ENCODE measurements at places on chromosomes 11 and 22.

DNA sequence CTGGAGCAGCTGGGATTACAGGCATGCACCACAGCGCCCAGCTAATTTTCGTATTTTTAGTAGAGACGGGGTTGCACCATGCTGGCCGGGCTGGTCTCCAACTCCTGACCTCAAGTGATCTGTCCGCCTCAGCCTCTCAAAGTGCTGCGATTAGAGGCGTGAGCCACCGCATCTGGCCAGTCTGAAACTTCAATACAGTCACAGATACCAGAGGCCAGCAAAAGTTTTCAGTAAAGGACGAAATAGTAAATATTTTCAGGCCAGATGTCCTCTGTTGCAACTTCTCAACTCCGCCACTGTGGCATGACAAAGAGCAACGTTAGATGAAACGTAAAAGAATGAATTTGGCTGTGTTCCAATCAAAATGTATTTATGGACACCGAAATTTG is 403.6 kb downstream of the MN1 start:
- no peak for DNase-seq

GRCh38 chr11:108847298-108847990 is 182.6 kb downstream of the DDX10 start:
- DNase-seq, result no peak

GRCh38 chr11:129611661-129612446 is 203.8 kb upstream of the TMEM45B start:
- DNase-seq, result no peak

- DNase-seq, result no peak
These were observed 90.0 kb downstream of the BCR start for GRCh38 chr22:23270212-23270733.

- DNase-seq, result no peak
These were observed at the start of gene PTPRCAP for GRCh38 chr11:67437082-67437808. TSS of gene PTPRCAP (minus strand) at chr11:67437682. CDS start at chr11:67437619, 63 bp downstream.

GRCh38 chr22:48575618-48576332 is 1251.9 kb downstream of the BRD1 start:
- DNase-seq, result peak; percentile 54

DNA sequence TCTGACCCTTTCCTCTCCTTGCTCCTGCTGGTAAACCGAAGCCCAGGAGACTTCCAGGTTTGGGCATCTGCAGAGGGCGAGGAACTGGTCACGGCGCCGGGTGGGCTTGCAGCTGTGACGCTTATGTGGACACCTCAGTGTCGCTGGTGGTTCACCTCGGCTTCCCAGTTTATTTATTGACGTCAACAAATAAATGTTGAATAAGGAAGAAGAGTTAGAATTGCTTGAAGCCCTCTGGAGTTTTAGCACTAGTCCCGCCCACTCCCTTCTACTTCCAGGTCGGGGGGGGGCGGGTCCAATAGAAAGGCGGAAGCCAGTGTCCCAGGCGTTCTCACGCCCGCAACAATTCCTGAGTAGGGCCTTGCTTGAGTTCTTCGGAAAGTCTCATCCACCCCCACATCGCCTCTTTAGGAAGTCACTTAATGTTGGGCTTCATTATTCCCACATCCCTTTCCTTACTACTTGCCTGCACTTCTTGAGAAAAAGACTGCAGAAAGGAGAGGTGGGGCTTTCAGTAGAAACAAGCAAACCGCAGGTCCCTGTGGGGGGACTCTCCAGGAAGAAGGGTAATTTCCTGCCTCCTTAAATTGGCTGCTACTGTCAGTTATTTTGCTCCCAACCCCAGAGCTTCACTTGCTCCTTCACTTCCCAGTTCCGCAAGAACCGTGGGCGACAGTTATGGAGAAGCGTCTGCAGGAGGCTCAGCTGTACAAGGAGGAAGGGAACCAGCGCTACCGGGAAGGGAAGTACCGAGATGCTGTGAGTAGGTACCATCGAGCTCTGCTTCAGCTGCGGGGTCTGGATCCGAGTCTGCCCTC is at the start of gene TTC9C:
Gene TTC9C, plus strand, starts transcription at position 316 of the 818 bp plus-strand sequence. Its CDS starts 363 bp downstream, at position 679.
- DNase-seq, result peak; percentile 80

- DNase-seq, result no peak
These were observed 14.1 kb upstream of the ALKBH3 start for GRCh38 chr11:43866520-43866919.

DNA sequence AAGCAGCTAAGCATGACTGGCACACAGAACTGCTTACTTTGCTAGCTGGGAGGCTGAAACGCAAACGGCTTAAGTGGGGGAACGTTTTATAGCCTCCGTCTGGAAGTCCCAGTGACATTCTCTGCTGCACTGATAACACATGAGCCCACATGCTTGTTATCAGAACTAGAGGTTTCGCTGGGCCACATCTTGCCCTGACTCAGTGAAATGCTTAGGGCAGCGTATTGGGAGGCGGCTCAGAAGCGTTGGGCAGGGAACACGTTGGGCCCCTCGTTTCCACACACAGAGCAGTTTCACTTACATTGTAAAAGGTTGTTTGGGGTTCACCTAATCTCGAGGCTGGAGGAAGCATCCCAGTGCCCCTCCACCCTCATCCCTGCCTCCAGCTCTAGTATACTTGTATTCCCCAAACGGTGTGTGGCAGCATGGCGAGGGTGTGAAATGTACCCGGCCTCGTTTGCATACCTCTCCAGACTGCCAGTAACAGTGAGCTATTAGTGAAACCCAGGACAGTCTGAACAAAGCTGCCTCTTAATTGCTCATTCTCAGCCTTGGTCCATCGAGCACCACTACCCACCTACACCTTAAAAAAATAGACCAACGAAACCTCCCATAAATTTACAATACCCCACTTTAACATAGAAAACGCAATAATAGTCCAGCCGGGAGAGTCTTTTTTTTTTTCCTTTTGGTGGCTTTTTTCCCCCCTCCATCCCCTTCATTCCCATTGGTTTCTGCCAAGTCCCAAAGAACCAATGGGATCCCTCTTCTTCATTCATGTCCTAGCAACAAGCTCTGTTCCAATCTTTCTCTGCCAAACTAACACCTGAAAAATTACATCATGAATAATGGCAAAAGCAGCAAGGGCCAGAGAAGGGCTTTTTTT is 218.8 kb upstream of the SORL1-AS1 start:
- DNase-seq, result no peak

DNA sequence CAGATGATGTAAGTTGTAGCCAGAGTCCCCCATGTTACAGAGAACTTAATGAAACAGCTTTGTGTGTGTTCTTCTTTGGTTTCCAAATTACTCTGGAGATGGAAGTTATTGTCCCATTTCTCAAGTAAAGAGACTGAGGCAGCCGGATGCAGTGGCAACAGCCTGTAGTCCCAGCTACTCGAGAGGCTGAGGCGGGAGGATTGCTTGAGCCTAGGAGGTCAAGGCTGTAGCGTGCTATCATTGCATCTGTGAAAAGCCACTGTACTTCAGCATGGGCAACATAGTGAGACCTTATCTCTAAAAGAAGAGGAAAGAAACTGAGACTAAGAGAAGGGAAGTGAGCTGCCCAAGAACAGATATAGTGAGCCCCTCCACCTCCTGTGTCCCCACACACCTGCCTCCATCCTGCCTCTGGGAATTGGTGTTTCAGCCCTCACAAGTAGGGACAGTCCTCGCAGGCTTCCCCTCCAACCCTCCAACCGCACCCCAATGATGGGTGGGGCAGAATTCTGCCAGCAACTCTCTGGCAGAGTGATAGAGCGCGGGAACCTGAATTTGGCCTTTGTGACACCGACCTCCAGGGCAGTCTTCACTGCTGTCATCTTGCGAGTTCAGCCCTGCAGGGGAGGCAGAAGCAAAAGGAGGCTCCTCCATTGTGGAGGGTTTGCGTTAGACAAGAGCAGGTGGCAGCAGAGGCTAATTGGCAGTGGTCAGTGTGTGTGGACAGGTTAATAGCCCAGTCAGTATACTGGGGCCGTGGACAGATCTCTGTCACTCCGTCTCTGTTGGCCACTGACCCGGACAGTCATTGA is 1.6 kb downstream of the PDXP start:
- no peak for DNase-seq

- DNase-seq, result no peak
These were observed 54.2 kb downstream of the PACSIN2 start for GRCh38 chr22:42960531-42961399.

GRCh38 chr22:19879643-19879991 is 24.9 kb upstream of the GNB1L start:
- peak; percentile 31 for DNase-seq

GRCh38 chr22:42685941-42686653 is 34.6 kb downstream of the A4GALT start:
- peak; percentile 65 for DNase-seq

DNA sequence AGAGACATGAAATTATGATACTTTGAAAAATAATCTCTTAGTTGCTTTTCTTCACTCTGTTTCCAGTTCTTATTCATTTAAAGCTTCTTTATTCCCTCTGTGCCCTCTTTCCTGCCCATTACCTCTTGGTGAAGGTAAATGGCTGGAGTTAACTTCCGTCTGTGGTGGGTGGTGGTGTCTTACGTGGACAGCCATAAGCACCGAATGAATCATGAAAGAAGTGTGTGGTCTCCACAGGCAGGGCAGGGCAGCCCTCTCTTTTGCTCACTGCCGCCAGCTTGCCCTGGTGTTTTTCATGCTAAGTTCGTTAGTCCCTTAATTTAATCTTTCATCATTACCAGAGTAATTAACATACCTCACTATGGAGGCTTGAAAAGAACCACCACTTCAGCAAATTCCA is 98.7 kb upstream of the SORL1-AS1 start:
- no peak for DNase-seq

GRCh38 chr22:17810570-17811116 is 36.4 kb upstream of the BID start:
- DNase-seq, result no peak

DNA sequence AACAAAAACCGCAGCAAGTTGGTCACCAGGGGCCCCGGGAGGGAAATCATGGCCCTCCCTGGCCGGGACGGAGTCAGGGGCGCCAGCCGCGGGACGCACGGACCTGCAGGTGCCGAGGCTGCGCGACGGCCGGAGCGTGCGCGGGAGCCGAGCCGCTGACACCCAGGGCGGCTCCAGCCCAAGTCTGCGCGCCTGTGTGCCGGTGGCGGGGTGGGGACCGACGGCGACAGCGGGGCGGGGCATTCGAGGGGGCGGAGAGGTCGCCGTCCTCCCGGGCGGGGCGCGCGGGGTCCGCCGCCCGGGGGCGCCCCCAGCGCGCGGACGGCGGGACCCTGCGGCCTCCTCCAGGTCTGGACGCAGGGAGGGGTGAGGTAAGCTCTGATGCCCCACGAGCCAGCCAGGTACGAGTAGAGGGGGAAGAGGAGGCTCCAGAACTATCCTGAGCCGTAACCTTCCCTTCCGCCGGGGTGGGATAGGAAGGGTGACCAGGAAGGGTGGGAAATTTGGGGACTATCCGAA is at the start of gene ESAM:
Gene ESAM, minus strand, starts transcription at position 186 of the 519 bp plus-strand sequence. Its CDS starts 136 bp downstream, at position 50.
- peak; percentile 79 for DNase-seq

GRCh38 chr22:24819911-24820461 is 14.0 kb downstream of the SGSM1 start:
- no peak for DNase-seq

DNA sequence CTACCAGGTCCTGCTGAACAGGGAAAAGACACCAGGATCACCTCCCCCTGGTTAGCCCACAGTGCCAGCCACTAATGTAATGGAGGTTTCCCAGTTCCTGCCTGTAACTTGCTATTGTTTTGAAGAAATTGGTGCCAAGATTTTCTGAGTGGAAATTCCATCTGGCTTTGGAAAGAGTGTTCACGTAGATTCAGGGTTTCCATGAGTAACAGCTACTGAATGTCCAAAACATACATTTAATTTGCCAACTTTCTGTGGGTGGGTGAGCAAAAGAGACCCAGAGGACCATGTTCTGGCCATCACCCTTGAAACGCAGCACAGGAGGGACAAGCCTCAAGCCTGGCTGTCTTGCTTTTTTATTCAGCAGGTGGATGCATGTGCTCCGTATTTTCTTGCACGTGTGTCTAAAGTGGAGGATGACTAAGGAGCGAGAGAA is 8.8 kb upstream of the DKK3 start:
- DNase-seq, result peak; percentile 4

GRCh38 chr22:22930571-22931556 is 43.2 kb downstream of the IGLL5 start:
- DNase-seq, result no peak

GRCh38 chr11:128198216-128198772 is 389.1 kb downstream of the ETS1 start:
- DNase-seq, result no peak

- DNase-seq, result no peak
These were observed 164.0 kb upstream of the UBASH3B start for GRCh38 chr11:122491509-122491908.

GRCh38 chr11:83219095-83219494 is 25.6 kb downstream of the ANKRD42 start:
- DNase-seq, result peak; percentile 26

DNA sequence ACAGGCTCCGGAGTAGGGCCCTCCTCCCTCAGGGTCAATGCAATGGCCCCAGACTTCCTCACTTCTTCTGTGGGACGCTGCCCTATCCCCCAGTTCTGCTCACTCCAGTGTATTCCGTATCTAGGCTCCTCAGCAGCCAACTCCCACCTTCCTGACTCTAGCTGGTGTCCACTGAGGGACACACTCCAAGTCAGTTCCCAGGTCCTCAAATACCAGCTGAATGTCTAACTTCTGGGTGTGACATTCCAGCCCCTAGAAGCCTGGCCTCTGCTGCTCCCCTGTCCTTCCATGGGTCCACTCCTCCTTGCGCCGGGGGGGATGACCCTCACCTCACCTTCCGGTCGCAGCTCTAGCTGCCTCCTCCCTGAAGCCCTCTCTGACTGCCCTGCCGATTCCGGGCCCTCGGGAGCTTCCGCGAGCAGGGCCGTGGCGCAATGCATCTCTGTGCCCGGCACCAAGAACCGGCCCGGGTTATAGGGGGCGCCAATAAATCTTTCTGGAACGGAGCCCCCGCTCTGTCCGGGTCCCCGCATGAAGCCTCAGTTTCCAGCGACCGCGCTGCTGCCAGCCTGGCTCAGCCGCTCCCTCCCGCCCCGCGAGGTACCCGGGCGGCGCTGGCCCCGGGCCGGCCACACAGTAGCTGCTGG is 15.4 kb downstream of the BAD start:
- DNase-seq, result no peak

DNA sequence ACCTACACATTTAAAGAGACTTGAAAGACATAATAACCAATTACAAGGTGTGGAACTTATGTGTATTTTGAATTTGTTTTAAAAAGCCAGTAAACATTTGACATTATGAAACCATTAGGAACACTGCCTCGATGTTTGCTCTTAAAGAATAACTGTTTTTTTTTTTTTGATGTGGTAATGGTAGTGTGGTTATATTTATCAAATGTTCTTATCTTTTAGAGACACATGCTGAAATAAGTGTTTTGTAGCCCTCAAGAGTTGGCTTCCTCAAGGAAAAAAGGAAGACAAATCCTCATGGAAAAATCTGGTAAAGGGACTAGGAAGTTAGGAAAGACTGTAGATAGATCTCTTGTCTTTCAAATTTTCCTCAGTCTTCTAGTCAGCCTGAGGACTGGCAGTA is 2.2 kb upstream of the ABTB2 start:
- DNase-seq, result no peak
